Progenitor cell of endocrine pancreas (in vitro differentiated cells): ENCODE measurements at places on chromosomes 3 and 15.
A peak's percentile ranks its signal among the peaks of the same experiment; 100 is the strongest.

GRCh38 chr3:27521179-27521871 lies 37.1 kb upstream of the SLC4A7 start:
- no peak for DNase-seq

- no peak for DNase-seq
Measured at GRCh38 chr3:189748046-189748445, 116.9 kb downstream of the TP63 start.

DNA sequence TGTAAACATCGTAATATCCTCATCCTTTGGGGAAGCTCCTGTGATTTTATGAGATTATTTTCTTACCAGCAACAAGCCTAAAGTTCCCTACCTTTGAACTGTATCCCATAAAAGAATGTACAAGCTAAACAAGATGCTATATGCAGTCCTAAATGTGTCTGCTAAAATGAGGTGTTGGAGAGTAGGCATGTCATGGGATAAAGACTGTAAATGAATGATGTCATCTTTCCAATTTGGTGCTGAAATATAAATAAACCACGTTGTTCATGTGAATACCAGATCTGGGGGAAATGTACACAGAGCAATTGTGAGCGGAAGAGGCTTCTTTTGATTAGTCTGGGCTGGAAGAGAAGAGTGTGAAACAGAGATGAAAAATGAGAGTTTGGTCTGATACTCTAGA lies 214.9 kb upstream of the WNT5A start:
- no peak for DNase-seq

- no peak for DNase-seq
Measured at GRCh38 chr3:8739757-8740504, 6.3 kb downstream of the CAV3 start.

DNA sequence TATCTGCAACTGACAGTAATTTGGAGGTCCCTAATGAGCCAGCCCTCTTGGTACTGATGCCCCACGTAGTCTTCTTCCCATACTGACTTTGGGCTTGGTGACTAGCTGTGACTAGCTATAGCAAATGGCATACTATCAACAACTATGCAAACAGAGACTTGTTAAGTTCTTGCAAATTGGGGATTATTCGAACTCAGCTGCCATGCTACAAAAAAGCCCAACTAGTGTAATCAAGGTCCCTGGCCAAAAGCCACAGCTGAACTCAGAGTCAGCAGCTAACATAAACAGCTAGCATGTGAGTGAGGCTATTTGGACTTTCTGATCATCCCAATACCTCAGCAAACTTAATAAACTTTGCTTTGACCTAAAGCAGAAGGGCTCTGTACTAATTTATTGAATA lies 121.2 kb upstream of the PLXND1 start:
- no peak for DNase-seq

GRCh38 chr3:64358853-64359252 lies 133.6 kb upstream of the PRICKLE2 start:
- DNase-seq, result no peak

DNA sequence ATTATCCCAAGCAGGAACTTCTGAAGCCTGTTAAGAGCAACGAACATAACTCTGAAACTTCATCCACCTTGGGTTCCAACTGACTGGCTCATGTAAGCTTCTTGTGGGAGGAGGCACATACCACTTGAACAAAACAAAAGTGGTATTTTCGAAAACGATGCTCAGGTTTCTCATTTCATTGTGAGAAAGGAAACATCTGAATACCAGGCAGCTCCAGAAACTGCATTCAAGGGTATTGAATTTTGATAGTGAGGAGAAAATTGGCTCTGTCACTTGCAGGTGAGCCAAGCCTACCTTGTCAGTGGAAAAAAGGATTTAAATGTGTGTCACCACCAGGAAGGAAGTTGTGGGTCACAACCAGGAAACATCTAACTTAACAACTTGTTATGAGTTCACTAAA lies 218.1 kb upstream of the SATB1 start:
- DNase-seq, result no peak

GRCh38 chr3:16176391-16177030 lies 2.0 kb downstream of the GALNT15 start:
- no peak for DNase-seq

DNA sequence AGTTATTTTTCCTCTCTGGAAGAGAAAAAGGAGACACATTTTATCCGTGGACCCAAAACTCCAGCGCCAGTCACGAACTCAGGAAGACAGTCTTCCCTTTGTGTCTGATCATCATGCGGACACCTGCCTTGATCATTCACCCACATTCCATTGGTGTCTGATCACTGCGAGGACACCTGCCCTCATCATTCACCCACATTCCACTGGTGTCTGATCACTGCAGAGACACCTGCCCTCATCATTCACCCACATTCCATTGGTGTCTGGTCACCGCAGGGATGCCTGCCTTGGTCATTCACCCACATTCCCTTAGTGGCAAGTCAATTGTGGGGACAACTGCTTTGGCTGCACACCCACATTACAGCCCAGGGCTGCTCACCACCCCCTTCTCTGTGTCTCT lies 148.9 kb downstream of the ROBO1 start:
- no peak for DNase-seq

- DNase-seq, result peak; percentile 17
Measured at GRCh38 chr3:95341314-95341713, 1278.5 kb downstream of the NSUN3 start.

DNA sequence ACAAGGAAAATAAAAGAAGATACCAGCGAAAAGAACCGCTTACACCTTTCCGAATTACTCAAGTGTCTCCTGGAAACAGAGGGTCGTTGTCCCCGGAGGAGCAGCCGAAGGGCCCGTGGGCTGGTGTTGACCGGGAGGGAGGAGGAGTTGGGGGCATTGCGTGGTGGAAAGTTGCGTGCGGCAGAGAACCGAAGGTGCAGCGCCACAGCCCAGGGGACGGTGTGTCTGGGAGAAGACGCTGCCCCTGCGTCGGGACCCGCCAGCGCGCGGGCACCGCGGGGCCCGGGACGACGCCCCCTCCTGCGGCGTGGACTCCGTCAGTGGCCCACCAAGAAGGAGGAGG lies 325 bp downstream of the ALCAM start:
- DNase-seq, result no peak

- DNase-seq, result peak; percentile 6
Measured at GRCh38 chr3:46663591-46664135, 29.8 kb downstream of the ALS2CL start.

- DNase-seq, result no peak
Measured at GRCh38 chr3:49976942-49977341, 37.0 kb downstream of the RBM6 start.

DNA sequence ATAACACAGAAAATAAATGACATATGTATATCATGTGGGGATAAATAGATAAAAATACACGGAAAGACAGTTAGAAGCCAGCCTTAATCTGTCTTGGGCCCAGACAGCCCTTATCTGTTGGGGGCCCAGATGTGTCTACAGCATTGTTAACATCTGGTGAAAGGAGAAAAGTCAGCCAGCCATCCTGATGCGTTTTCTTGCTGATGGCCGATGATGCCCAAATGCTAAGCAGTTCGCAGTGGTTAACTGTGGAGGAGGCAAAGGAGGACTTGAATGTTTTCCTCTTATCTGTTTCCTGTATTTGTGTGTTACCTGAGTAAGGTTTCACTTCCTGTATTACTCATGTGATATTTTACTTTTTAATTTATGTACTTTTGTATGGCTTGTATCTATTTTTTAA lies 46.2 kb downstream of the NOX5 start:
- no peak for DNase-seq
